ENCODE measurements at places on chromosomes 4 and X.

GRCh38 chr4:26086621-26087441, 172.8 kb downstream of the SMIM20 start:
- DNase-seq, result no peak
- peaks cover 31% of the 10 kb centered on the region for H3K27me3 ChIP-seq
- no peak overlapping the region for H3K27ac ChIP-seq

DNA sequence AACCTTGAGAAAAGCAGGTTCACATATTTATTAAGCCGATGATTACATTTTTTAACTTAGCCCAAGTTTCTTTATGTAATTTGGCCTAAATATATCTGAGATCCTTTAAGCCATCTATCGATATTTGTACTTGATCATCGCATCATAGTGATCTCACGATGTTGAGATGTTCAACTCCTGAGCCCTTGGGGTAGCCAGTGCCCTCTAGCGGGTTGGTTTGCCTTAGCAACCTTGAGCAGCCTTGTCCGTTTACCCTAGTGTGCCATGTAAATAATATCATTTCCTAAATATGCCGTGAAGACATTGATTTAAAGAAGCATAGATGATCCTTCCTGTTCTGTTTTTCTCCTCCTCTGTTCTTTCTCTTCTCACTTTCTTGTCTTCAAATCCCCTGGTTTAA, 432.2 kb downstream of the RPA4 start:
- DNase-seq, result no peak
- no peak overlapping the region for H3K4me3 ChIP-seq
- no peak overlapping the region for H3K27ac ChIP-seq
- no peaks in the 10 kb centered on the region for H3K27me3 ChIP-seq
- no peaks in the 10 kb centered on the region for H3K4me1 ChIP-seq

DNA sequence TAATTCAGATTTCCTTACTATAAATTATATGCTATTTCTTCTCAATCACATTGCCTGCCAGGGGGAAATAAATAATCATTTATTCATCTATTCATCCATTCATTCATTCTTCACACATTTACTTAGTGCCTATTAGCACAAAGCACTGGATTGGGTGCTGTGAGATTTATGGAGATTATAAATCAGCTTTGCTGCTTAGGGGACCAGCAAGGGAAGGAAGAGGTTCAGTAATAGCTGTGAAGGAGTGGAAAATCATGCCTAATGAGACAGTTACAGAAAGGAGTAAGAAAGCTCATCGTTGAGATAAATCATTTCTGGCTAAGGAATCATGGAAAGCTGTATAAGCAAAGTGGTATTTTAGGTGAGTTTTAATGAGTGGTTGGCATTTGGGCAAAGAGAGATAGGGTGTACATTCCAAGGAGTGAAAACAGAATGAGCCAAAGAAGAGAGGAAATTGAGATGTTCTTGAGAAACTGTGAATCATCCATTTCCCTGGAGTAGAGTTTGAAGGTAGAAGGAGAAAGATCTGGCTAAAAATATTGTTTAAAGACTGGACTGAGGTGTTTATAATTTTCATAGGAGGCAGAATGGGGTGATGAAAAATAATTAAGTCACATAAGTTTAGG, 9.6 kb downstream of the ARSJ start:
- DNase-seq, result no peak
- H3K36me3 ChIP-seq, result no peaks in the 10 kb centered on the region
- peaks cover 53% of the 10 kb centered on the region for H3K27me3 ChIP-seq
- H3K27ac ChIP-seq, result no peak overlapping the region

DNA sequence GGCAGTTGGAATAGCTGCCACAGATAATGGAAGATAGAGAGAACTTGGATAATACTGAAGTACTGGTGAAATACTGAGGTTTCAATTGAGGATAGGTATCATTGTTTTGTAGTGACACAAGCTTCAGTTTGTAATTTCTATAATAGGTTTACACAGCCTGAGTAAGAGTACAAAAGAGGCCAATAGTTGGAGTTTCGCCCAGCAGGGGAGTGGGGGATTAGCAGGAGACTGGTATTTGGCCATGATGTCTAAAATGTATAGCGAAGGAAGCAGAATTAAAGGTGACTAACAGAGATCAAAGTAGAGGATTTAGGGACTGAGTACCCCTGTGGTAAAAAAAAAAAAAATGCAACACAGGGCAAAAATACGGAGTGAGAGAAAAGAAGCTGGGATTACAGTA, 129.5 kb downstream of the KCTD8 start:
- no peak overlapping the region for H3K27ac ChIP-seq
- no peaks in the 10 kb centered on the region for H3K27me3 ChIP-seq
- no peak for DNase-seq
- H3K36me3 ChIP-seq, result no peaks in the 10 kb centered on the region
- no peak overlapping the region for H3K4me3 ChIP-seq
- no peaks in the 10 kb centered on the region for H3K4me1 ChIP-seq

DNA sequence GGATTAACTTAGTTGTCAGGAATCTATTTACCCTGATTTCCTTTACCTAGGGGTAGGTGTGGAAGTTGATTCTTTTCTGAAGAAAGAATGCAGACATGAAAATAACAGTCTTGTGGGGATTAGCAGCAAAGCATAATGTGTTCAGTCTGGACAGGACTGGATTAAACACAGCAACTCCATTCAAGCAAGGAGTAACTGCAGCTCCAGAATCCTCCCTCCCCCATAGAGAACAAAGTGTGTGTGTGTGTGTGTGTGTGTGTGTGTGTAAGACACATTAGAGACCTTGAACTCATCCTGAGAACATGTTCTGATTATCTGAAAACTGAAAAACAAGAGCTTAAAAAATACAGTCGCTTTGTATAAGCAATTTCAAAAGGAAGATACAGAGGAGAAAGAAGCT, 9.3 kb downstream of the C4orf54 start:
- DNase-seq, result no peak
- H3K27me3 ChIP-seq, result peaks cover 10% of the 10 kb centered on the region
- no peak overlapping the region for H3K4me3 ChIP-seq
- H3K4me1 ChIP-seq, result no peaks in the 10 kb centered on the region

- H3K4me3 ChIP-seq, result no peak overlapping the region
- DNase-seq, result no peak
- peaks cover 5% of the 10 kb centered on the region for H3K27me3 ChIP-seq
Measured at GRCh38 chr4:147498031-147498660, 17.2 kb downstream of the EDNRA start.

DNA sequence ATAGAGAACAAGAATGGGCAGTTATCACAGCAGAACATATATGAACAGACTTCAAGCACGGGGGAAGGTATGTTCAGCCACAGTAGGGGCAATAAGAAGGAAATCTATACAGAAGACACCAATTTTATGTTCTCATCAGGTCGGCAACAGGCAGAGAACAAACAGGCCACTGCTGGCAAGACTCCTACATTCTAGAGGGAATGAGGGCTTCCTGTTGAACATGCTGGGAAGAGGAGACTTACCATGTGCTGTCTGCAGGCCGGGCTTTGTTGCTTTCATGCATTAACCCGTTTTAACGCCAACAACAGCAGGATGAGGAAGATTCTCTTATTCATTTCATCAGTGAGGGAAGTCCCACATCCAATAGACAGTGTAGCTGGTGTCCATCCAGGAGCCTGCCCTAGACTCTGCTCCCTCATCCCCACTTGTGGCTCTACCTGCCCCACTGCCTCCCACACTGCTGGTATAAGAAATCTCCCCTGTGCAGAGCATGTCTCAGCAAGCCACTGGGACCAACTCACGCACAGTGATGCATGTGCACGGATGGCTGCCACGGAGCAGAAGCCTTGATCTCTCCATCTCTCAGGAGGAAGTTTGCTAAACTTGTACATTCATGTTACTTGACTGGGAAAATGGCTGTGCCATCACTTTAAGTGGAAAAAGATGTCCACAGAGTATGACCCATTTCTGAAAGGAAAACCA, 84.5 kb downstream of the ACOX3 start:
- no peaks in the 10 kb centered on the region for H3K4me1 ChIP-seq
- no peaks in the 10 kb centered on the region for H3K36me3 ChIP-seq
- no peak overlapping the region for H3K27ac ChIP-seq
- no peak overlapping the region for H3K4me3 ChIP-seq
- DNase-seq, result no peak

All from naive B cell (primary cell).